ENCODE measurements at places on chromosomes 13 and 19.
A peak's percentile ranks its signal among the peaks of the same experiment; 100 is the strongest.

DNA sequence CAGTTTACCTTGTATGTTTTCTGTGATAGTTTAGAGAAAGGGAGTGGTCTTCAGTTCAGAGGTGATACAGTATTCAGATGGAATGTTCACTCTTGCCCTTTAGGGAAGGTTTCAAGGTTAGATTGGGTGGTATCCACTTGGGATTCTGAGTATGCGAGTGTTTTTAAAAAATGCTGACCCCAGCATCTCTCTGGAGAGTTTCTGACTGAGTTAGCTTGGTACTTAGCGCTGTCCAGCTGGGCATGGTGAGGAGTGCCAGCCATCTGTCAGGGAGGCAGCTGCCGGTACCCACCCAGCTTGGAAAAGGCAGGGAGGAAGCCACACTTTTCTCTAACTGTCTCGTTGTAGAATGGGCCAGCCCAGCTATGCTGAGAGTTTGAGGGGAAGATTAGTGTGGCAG is 63.3 kb downstream of the ARHGEF7 start:
- no peaks in the 10 kb centered on the region for H3K27me3 ChIP-seq
- H3K27ac ChIP-seq: peak overlapping the region; percentile 97
- H3K36me3 ChIP-seq: peaks cover 23% of the 10 kb centered on the region
- H3K4me3 ChIP-seq: no peak overlapping the region
- no peak for DNase-seq

DNA sequence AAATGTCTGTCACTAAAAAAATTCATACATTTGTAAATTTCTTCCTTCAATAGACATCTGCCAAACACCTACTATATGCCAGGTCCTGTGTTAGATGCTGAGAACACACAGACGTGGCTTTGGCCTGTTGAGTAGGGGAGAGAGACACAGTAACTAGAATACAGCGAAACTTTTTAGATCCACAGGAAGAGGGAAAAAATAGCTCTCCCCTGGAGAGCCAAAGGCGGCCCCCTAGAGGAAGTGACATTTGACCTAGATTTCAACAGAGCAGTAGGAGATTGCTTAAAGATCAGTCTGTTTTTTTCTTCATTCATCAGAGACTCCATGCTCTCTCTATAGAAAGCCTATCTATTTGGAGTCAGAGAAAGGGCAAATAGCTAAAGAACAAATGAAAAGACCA is 11.3 kb downstream of the LCP1 start:
- H3K27me3 ChIP-seq: no peaks in the 10 kb centered on the region
- peaks cover 61% of the 10 kb centered on the region for H3K36me3 ChIP-seq
- H3K4me3 ChIP-seq: peak overlapping the region; percentile 91
- no peak for DNase-seq
- H3K27ac ChIP-seq: peak overlapping the region; percentile 97

GRCh38 chr19:11091703-11092153 is 2.5 kb downstream of the LDLR start:
- peak overlapping the region; percentile 98 for H3K27ac ChIP-seq
- DNase-seq: peak; percentile 55
- H3K27me3 ChIP-seq: no peaks in the 10 kb centered on the region
- H3K4me3 ChIP-seq: peak overlapping the region; percentile 94
- H3K36me3 ChIP-seq: peaks cover 56% of the 10 kb centered on the region

- no peak overlapping the region for H3K4me3 ChIP-seq
- no peak for DNase-seq
- H3K4me1 ChIP-seq: no peaks in the 10 kb centered on the region
These were observed 12.3 kb downstream of the LRP3 start for GRCh38 chr19:33206261-33207039.

DNA sequence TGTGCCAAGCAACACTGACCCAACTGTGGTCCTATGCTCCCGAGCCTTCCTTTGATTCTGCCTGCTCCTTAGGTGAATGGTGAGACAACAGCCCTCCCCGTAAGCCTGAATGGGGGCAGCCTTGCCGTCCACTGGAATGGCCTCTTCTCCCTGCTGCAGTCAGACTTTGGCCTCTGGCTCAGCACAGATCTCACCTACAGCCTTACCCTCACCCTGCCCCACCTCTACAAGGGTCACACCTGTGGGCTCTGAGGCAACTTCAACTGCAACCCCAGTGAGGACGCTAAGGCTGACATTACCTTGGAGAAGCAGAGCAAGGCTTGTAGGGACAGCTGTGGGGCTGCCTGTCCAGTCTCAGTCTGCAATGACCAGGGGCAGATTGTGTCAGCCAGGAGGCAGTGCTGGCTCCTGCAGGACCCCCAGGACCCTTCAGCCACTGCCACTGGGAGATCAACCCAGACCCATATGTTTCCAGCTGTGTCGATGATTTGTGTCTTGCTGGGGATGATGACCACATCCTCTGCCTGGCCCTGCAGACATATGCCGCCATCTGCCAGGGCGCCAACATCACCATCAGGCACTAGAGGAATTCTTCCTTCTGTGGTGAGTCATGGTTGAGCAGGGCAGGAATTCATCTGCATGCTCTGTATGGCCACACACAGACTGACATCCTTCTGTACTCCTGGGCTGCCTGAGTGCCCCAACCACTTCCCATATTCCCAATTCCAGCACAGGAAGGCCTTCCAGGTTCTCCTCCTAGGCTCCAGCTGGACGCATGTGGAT is 27.3 kb upstream of the FXYD3 start:
- H3K4me1 ChIP-seq: peaks cover 15% of the 10 kb centered on the region
- no peak overlapping the region for H3K4me3 ChIP-seq
- DNase-seq: no peak
- H3K36me3 ChIP-seq: peaks cover 5% of the 10 kb centered on the region
- H3K27me3 ChIP-seq: peaks cover 6% of the 10 kb centered on the region

GRCh38 chr13:25281193-25281934 is 5.9 kb downstream of the MTMR6 start:
- no peaks in the 10 kb centered on the region for H3K27me3 ChIP-seq
- peak overlapping the region; percentile 15 for H3K27ac ChIP-seq
- peaks cover 80% of the 10 kb centered on the region for H3K4me1 ChIP-seq
- H3K4me3 ChIP-seq: peak overlapping the region; percentile 37
- no peak for DNase-seq

DNA sequence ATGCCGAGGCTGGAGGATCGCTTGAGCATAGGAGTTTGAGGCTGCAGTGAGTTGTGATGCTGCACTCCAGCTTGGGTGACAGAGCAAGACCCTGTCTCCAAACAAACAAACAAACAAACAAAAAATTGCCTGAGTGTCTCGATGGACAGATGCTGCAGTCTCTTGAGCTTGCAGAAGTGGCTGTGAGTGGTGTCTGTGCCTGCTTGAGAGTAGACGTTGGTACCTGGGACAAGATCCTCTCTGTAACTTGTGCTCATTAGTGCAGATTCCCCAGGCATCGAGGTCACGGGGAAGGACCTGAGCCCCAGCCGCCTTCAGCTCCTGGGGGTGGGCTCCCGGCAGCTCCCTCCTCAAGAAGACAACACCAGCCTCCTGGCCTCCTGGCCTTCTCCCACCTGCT is 8.6 kb upstream of the C5AR2 start:
- no peak for DNase-seq
- H3K4me3 ChIP-seq: no peak overlapping the region
- no peaks in the 10 kb centered on the region for H3K36me3 ChIP-seq
- no peaks in the 10 kb centered on the region for H3K4me1 ChIP-seq

DNA sequence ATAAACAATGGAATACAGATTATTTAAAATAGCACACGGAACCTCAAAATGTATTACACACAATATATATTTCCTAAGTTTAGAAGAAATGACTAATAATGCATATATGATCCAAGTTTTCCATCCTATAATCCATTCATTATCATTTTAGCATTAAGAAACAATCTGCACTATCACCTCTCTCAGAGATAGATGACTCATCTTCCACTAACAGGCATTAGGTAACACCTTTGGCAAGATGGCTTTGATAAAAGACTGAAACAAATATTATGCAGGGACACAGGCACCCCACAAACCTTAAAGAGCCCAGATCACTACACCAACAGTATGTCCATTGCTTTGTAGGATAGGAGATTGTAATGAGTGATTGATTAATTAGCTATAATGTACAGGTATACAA is 4.1 kb downstream of the ENOX1 start:
- peaks cover 2% of the 10 kb centered on the region for H3K4me1 ChIP-seq
- DNase-seq: no peak
- H3K4me3 ChIP-seq: no peak overlapping the region
- H3K36me3 ChIP-seq: no peaks in the 10 kb centered on the region
- peaks cover 45% of the 10 kb centered on the region for H3K27me3 ChIP-seq
- H3K27ac ChIP-seq: no peak overlapping the region

DNA sequence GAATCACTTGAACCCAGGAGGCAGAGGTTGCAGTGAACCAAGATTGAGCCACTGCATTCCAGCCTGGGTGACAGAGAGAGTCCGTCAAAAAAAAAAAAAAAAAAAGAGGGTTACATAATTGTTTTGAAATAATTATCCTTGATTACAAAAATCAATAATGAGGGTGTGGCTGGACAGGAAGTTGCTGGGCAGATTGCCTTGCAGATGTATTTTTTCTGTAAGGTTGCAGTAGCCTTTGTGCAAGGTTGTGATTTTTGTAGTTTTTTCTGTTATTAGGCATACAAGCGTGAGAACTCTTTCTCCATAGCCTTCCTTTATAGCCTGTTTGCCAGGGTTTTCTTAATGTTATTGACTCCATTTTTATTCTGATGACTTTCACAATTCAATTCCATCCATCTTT is 40.7 kb upstream of the SIN3B start:
- peaks cover 4% of the 10 kb centered on the region for H3K36me3 ChIP-seq
- DNase-seq: no peak
- no peak overlapping the region for H3K4me3 ChIP-seq
- H3K27me3 ChIP-seq: peaks cover 13% of the 10 kb centered on the region
- H3K4me1 ChIP-seq: no peaks in the 10 kb centered on the region
- H3K27ac ChIP-seq: no peak overlapping the region

DNA sequence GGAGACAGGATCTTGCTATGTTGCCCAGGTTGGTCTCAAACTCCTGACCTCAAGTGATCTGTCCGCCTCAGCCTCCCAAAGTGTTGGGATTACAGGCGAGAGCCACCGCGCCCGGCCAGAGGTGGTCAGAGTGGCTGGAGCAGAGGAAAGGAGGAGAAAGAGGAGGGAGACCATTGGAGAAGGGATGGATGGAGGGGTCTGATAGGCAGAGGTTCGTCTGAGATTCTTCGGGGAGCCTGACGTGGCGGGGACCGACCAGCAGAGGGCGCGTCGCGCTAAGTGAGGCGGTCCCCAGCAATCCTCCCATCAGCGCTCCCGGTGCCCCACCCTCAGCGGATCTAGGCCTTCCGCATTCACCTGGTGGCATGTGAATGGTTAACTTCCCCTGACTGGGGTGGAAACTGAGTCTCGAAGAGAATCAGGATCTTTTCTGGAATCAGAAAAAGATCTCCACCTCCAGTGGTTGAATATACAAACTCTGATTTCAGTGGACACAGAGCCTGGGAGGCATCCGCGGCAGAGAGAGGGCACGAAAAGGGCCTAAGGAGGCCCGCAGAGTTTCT is 8.8 kb downstream of the GTPBP3 start:
- peaks cover 33% of the 10 kb centered on the region for H3K27me3 ChIP-seq
- peaks cover 5% of the 10 kb centered on the region for H3K4me1 ChIP-seq
- no peak overlapping the region for H3K27ac ChIP-seq
- peak; percentile 73 for DNase-seq

DNA sequence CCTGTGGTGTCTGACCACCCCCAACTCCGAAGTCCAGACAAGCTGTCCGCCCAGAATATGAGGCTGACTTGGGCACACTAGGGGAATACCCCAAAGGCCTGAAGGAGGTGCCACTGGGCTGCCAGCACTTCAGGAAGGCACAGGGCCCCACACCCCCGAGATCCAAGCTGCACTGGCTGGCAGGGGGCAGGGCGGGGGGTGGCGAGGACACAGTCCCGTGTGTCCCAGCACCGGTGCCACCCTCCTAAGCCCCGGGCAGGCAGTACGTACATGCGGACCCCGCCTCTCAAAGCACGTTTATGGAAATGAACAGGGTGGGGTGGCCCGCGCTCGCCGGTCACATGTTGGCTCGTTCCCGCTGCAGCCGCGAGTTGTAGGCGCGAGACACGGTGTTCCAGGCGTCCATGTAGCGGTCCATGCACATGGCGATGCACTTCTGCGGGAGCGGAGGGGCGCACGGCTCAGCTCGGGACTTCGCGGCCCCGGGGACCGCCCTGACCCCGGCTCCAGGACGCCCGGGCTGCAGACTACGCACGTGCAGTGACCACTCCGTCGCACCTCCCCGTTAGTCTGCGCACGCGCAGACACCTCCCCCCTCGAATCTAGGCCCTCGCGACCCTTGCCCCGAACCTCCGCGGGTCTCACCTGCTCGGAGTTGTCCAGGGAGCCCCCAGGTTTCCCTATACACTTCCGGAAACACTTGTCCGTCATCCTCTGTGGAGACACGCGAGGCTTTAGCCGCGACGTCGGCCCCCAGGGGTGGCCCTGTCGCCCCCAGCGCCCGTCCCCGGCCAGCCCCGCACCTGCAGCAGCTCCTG is 566 bp downstream of the TIMM13 start:
- H3K36me3 ChIP-seq: peaks cover 18% of the 10 kb centered on the region
- H3K4me1 ChIP-seq: peaks cover 14% of the 10 kb centered on the region
- peak overlapping the region; percentile 97 for H3K27ac ChIP-seq
- peak; percentile 12 for DNase-seq
- H3K4me3 ChIP-seq: peak overlapping the region; percentile 95

DNA sequence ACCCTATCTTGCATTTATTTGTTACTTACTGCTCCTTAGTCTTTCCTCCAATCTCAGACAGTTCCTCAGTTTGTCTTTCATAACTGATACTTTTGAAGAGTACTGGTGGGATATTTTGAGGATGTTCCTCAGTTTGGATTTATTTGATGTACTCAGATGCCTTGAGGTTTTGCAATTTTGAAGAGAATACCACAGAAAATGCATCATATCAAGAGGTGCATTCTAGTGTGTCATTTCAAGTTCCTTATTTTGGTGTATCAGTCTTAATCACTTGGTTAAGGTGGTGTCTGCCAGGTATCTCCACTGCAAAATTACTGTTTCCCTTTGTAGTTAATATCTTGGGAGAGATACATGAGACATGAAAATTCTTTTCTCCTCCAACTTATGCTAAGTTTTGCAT is 75.1 kb downstream of the URI1 start:
- H3K36me3 ChIP-seq: peaks cover 32% of the 10 kb centered on the region
- DNase-seq: no peak
- H3K4me1 ChIP-seq: peaks cover 8% of the 10 kb centered on the region

DNA sequence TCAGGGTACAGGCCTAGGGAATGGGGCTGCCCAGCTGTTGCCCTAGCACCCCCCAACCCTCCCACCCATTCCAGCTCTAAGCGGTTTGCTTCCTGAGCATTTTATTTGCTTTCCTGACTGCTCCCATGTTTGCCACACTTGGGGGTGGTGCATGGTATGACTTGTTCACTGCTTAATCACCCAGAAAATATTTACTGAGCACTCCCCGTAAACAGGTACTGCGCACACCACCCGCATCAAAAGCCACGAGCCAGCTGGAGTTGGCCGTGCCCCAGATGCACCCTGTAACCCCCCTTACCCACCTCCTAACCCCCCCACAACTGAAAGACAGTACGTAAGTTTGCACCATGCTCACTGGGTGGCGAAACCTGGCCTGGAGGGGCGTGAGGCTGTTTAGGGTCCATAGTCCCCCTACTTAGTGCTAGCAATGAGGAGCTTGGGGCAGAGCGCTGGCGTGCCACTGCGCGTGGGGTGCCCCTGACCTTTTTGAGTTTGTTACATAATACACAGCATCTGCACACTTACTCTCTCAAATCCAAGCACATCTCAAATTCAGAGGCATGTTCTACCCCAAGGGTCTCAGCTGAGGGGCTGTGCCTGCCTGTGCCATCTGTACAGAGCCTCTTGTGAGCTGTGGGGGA is 29.8 kb downstream of the DPF1 start:
- no peak overlapping the region for H3K27ac ChIP-seq
- peaks cover 10% of the 10 kb centered on the region for H3K36me3 ChIP-seq
- no peak overlapping the region for H3K4me3 ChIP-seq
- H3K27me3 ChIP-seq: no peaks in the 10 kb centered on the region
- DNase-seq: no peak

- H3K4me1 ChIP-seq: no peaks in the 10 kb centered on the region
- H3K4me3 ChIP-seq: no peak overlapping the region
- no peaks in the 10 kb centered on the region for H3K36me3 ChIP-seq
- no peak for DNase-seq
- no peak overlapping the region for H3K27ac ChIP-seq
These were observed 133.9 kb downstream of the SLITRK6 start for GRCh38 chr13:85665286-85665685.
